ENCODE measurements at places on chromosomes 7 and 10.

GRCh38 chr7:159191236-159191635, 46.6 kb upstream of the VIPR2 start:
- no peak for DNase-seq

DNA sequence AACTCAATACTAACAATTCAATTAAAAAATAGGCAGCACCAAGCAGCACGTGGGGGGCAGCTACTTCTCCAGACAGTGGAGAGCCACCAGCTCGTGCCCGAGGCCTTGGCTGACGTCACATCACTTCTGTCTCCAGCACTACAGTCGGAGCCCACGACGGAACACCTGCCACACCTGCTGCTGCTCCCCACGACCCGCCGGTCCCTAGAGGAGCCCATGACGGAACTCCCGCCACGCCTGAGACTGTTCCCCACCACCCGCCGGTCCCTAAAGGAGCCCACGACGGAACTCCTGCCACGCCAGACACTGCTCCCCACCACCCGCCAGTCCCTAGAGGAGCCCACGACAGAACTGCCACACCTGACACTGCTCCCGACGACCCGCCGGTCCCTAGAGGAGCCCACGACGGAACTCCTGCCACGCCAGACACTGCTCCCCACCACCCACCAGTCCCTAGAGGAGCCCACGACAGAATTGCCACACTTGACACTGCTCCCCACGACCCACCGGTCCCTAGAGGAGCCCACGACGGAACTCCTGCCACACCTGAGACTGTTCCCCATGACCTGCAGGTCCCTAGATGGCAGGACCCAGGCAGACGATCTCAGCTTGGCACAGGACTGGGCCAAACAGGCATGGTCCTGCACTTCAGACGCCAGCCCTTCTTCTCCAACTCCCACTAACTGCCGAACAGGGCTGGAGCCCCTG, 258.0 kb downstream of the ELFN1 start:
- no peak for DNase-seq

DNA sequence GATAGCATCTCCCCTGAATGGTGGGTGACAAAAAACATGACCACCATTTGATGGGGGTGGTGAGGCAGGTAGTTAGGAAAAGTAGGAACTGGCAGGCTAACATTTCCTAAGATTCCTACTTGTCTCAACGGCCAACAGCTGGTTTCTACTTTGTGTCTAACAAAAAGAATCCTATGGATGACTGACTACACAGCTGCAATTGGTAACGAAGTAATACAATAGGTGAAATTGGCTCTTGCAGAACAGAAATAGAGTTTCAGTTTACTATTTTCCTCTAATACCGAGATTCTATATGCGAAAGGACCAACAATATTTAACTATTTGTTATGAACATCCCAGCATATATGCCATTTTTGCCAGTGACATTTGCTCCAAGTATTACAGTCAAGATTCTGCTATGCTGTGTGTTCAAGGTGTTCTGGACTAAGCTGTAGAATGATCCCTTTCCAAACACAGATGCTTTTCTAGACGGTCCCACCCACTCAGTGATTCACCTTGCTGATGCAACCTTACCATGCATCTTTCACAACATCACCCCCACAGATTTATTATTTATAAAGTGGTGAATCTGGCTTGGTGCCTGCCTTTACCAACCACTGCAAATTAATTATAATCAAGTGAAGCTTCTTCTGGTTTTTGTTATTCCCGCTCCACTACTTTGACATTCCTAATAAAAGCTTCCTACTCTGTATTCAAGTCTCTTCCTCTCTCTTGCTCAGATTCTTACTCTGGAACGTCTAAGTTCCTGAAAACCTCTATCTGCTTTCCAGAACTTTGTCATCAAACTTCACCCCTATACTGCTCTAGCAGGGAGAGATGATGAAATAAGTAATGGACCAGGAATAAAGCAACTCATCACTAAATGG, 16.8 kb downstream of the BBIP1 start:
- DNase-seq = no peak

GRCh38 chr7:33849004-33849403, 56.3 kb upstream of the BMPER start:
- DNase-seq = no peak

DNA sequence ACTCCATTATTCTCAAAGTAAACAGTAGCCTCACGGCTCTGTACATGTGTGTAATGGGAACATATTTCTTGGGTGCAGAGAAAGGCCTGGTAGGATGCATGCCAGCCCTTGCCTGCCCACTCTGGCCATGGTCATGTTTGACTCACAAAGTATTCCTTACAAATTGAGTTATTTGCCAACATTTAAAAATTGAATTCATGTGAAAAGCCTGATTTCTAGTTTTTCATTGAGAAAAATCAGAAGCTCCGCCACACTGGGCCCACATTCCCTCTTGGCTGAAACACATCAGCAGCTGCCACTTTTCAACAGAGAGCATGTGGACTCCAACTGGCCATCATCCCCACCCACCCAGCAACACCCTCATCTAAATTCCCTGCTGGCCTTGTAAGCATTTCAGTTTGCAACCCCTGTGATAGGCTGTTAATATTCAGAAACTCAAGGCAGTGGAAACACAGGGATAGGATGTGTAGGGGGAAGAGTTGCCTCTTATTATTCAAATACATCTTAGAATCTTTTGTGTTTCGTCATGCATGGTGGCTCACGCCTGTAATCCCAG, 40.9 kb downstream of the CDH23 start:
- DNase-seq = no peak

- DNase-seq = no peak
Measured at GRCh38 chr7:47253650-47254080, 328.2 kb downstream of the TNS3 start.

GRCh38 chr7:134108802-134109201, 18.3 kb upstream of the LRGUK start:
- no peak for DNase-seq

- no peak for DNase-seq
Measured at GRCh38 chr10:131109726-131110125, 201.8 kb downstream of the TCERG1L start.

DNA sequence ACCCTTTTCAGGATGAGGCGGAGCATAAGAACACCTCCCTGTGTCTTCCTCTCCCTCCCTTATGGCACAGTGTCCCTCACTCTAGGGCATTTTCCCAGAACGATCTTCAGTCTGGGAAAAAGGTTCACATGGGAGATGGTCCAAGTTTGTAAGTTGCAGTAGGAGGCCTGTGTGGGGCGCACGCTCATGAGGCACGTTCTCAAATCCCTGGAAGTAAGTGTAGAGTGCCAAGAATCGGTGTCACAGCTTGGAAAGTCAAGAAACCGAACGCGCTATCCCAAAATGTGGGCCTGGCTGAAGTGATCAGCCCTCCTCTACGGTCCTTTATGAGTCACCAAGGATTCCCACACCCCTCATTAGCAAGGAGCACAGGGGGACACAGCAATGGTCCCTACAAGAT, 23.9 kb upstream of the SMARCD3 start:
- DNase-seq = no peak

DNA sequence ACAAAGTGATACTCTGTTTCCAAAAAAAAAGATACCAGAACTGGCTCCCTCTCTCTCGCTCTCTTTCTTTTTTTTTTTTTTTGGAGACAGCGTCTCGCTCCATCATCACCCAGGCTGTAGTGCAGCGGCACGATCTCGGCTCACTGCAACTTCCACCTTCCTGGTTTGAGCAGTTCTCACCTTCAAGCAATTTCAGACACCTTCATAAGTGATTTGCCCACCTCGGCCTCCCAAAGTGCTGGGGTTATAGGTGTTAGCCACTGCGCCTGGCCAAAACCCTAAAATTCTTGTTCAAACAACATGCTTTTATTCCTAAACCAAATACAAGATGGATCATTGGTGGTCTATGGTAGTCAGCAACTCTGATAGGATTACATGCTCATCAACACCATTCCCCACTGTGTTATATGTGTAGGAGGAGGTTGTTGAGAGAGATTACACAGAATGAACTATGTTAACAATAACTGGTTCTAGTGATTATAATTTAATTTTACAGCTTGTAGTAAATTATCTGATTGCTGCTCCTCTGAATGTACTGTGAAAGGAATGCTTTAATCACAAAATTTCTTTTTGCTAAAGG, 15.5 kb downstream of the ACBD5 start:
- no peak for DNase-seq

- DNase-seq = no peak
Measured at GRCh38 chr7:3302681-3303320, 1.7 kb downstream of the SDK1 start.

DNA sequence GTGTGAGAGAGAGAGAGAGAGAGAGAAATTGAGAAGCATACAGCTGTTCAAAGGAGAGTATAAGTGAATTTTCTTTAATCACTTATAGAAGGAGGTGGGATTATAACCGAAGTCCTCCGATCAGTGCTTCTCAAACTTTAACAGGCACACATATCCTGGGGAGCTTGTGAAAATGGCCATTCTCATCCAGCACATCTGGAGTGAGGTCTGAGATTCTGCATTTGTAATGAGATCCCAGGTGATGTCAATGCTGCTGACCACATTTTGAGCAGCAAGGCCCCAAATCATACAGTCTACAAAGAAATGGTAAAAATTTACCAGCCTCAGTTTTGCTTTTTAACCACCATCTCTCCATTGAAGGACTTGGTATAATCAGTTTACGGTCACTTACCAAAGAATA, 219.0 kb downstream of the PTEN start:
- DNase-seq = no peak

GRCh38 chr10:86064931-86065662, 301.5 kb downstream of the GRID1 start:
- DNase-seq = no peak

DNA sequence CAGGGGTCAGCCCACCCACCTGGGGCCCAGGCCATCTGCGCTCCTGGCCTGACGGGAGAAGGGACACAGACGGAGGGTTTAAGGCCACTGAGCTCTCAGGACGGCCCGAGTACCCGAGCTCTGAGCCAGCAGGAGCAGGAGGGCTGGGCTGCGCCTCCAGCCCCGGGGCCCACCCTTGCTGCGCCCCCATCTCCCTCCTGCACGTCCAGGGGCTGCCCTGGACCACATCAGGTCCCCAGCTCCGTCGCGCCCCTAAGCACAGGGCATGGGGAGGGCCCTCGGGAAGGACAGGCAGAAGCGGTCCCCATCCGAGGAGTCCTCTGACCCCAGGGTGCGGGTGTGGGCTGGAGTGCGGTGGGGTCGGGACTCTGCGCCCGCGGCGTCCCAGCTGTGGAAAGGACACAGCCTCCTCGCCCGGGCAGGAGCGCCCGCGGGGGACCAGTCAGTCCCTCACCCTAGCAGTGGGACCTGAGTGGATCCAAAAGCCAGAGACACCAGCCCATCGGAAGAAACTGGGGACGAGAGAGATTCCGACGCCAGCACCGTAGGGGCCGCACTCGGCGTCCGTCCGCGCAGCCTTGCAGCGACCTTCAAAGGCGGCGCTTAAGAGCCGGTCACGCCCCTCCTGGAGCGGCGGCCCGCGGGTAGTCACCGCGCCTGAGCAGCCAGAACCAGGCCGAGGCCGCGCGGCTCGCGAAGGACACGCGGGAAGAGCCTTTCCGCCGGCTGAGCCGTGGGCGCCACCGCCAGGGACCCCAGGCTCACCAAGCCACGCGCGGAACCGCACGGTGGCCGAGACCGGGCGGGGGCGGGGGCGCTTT, 15.9 kb downstream of the CAMK2B start:
- no peak for DNase-seq

GRCh38 chr7:94449151-94449725, 54.5 kb downstream of the COL1A2 start:
- no peak for DNase-seq

GRCh38 chr7:28990200-28990960, 32.2 kb upstream of the TRIL start:
- no peak for DNase-seq

DNA sequence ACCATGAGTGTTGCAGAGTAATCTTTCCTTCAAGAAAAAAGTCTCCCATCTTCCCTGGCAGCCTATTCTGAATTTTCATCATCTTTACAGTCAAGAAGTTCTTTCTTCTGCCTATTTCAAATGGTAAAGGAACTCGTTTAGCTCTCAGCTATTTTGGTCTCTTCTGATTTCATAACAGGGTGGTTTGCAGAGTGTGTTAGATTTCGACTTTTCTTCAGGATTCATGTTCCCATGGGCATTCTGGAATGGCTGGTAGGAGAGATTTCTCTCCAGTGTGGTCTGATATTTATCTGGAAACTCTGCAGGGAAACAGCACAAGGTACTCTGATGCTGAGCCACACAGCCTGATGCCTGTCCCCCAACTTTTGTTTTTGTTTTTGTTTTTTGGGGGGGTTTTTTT, 111.1 kb upstream of the FAM171A1 start:
- no peak for DNase-seq

DNA sequence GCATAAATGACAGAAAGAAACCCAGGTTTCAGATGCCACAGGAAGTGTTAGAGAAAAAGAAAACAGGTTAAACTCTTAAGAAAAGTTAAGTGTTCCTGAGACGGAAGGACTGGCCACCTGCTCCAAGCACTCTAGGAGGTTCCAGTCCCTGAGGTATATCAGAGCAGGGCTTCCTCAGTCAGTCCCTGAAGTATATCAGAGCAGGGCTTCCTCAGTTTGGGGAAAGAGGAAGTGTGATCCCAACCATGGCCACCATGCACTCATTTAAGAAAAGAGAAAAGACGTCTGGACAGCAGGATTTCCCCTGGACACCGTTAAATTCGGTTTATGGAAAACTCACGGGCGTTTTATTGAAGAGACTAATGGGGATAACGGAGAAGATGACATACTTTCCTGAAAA, 133.4 kb upstream of the PFKP start:
- no peak for DNase-seq

DNA sequence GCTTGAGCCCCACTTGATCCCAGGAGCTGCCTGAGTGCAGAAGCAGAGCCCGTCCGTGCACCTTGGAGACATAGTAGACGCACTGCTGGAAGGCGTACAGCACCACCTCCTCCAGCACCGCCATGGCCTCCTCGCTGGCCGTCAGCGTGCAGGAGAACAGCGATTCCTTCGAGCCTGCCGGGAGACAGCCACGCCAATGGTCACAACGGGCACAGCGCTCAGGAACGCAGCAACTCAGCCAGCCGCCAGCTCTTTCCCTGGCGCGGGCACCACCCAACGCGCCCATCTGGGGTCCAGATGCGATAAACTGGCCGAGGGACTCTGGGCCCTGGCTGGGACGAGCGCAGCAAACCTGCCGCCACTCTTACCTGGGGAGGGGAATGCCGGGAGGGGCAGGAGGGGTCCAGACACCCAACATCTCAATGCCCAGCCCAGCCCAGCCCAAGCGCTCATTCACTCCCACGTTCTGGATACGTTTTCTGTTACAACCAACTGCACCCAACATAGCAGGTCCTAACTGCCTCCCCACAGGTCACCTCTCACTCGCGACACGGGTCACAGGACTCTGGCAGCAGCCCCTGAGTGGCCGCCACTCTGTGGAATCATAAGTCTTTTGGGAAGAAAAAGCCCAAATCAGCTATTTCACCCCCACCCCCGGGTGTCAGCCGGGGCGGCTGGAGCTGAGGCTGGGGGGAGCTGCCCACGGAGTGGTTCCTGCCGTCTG, 41.9 kb downstream of the AP5Z1 start:
- no peak for DNase-seq

- DNase-seq = no peak
Measured at GRCh38 chr7:134530460-134530859, 3.1 kb downstream of the AKR1B10 start.

Measured in omental fat pad (tissue), 4 donors.